Small intestine (tissue), 16 donors: ENCODE measurements at places on chromosomes 11 and 22. TPM values are rescaled to one million over a fixed set of nuclear protein-coding genes. Genes with fewer than 3 reads are reported as not detected.
A peak's percentile ranks its signal among the peaks of the same experiment; 100 is the strongest.

Gene SMC1B
- not detected for polyA plus RNA-seq

DNA sequence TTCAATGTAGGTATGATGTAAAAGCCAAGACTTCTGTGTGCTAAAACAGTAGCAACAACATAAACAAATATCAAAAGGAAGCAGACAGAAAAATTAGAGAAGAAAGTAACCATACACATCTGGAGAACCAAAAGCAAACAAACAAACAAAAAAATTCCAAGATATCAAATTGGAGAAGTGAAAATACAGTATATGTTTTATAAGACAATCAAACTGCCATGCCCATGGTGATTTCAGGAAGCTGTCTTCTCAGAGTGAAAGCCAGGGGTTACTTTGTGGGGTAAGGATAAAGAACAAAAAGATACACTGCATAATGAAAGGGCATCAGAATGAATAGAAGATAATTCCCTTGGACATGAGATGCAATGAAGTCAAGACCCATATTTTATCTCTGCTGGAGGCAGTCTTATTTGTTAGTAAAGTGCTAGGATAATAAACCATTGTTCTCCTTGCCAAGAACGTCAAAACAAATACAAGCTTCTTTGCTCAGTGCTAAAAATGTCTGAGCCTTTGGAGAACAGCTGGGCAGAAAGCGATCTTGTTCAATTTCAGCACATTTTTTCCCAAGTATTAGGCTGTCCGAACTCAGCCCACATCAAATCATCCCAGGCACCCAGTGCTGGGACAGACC is 38.1 kb upstream of the LDLRAD3 start:
- peaks cover 2% of the 10 kb centered on the region for H3K4me1 ChIP-seq
- no peak overlapping the region for H3K27ac ChIP-seq
- H3K4me3 ChIP-seq = no peak overlapping the region
- no peaks in the 10 kb centered on the region for H3K27me3 ChIP-seq
- no peaks in the 10 kb centered on the region for H3K36me3 ChIP-seq

Gene PTPRCAP
- 17.7 TPM for polyA plus RNA-seq

Gene BATF2
- polyA plus RNA-seq = 12.1 TPM

DNA sequence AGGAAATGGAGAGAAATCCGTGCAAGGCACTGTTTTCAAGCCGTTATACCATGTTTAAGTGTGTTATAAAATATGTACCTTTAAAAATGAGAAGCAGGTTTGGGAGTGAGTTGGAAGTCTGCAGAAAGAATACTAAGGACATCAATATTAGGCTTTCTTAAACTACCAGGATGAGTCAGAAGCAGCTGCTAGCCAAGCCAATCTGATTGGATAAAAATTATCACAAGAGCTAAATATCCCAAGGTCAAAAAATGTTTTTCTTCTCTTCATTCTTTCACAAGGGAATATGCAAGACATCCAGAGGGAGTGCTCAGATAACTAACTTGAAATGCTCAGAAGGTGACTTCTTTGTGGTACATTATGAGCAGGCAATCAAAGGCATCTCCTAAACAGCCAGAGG is 19.3 kb upstream of the CKAP5 start:
- DNase-seq = no peak
- no peaks in the 10 kb centered on the region for H3K4me1 ChIP-seq
- H3K27me3 ChIP-seq = no peaks in the 10 kb centered on the region

- no peaks in the 10 kb centered on the region for H3K4me1 ChIP-seq
- no peak for DNase-seq
- no peak overlapping the region for H3K4me3 ChIP-seq
- no peaks in the 10 kb centered on the region for H3K36me3 ChIP-seq
- H3K27ac ChIP-seq = no peak overlapping the region
These were observed 56.2 kb upstream of the RCN1 start for GRCh38 chr11:32034680-32035079.

DNA sequence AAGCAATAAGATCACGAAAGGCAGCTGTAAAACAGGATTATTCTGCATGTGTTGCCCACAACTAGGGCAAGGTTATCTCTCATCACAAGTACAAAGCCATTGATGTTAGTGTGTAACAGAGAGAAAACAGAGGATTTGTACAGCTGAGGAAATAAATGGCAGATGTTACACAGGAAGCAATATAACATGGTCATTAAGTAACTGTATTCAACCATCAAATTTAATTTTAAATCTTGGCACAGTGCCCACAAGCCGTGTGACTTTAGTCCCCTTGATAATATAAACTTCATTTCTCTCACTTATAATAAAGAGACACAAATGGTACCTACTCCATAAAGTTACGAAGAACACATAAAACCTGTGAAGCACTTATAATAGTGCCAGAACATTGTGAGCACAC is 17.3 kb downstream of the OR51E2 start:
- H3K4me1 ChIP-seq = no peaks in the 10 kb centered on the region
- peak; percentile 5 for DNase-seq
- H3K36me3 ChIP-seq = no peaks in the 10 kb centered on the region
- no peak overlapping the region for H3K4me3 ChIP-seq

DNA sequence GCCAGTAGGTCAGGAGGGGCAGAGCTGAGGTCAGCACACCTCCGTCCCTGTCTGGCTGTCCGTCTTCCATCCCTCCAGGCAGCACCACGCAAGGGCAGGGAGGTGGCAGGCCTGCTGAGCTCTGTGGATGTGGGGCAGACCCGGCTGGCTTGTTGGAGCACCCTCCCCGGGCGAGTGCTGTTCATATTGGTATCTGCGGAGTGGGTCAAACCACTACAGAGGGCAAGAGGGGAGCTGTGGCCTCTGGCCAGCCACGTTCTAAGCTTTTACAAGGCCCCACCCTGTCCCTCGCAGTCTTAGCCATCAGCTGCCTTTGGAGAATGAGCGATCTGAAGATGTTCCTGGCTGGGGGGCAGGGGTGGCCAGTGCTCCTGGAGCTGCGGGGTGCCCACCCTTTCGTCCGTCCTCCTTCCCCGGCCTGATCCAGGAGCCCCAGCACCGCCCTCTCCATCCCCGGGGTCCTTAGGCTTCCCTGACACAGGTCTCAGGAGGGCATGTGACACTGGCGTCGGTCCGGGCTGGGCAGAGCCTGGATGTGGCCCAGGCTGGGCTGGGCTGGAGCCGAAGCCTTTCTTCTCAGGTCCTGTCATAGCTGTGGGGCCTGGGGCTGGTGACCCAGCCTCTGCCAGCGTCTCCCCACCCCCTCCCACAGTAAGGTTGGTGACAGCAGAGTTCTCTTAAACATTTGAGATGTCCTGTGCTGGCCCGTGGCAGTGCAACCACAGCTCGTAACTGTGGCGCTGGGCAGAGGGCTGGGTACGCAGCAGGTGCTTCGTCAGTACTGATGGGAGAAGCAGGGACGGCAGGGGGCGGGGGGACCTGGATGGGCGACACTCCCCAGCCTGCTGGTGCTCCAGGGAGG is 31.7 kb upstream of the GRAMD4 start:
- no peaks in the 10 kb centered on the region for H3K36me3 ChIP-seq
- peaks cover 50% of the 10 kb centered on the region for H3K4me1 ChIP-seq
- no peak overlapping the region for H3K27ac ChIP-seq

DNA sequence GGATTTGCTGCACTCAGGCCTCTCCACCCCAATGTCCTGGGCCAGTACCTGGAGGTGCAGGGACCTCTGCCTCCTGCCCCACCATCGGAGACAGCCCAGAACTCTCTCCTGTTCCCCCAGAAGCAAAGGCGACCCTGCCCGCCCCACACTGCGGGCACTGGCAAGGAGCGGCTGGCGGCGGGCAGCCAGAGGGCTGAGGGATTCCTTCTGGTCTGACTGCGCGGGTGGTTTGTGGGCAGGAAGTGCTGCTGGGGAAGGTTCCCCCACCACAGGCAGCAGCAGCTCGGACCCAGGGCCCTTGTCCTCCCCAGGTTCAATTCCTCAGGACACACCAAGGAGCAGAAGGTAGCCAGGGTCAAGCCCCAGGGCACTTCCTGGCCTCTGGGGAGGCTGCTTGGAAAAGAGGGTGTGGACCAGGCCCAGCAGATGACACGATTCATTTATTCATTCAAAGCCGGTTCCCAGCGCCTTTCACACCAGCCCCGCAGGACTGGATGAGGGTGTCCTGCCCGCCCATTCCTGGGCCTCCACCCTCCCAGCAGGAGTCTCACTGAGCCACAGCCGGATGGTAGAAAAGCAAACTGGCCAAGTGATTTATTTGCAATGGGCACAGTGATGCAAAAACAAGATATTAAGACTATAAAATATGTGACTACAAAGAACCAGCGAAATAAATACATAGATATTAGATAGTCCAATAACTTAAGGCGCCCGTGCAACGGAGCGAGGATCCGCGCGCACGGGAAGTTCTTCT is 1.2 kb downstream of the PHLDA2 start:
- peaks cover 31% of the 10 kb centered on the region for H3K4me1 ChIP-seq
- peak overlapping the region; percentile 93 for H3K4me3 ChIP-seq
- no peak for DNase-seq
- no peak overlapping the region for H3K27ac ChIP-seq
- H3K27me3 ChIP-seq = peaks cover 44% of the 10 kb centered on the region
- peaks cover 3% of the 10 kb centered on the region for H3K36me3 ChIP-seq

DNA sequence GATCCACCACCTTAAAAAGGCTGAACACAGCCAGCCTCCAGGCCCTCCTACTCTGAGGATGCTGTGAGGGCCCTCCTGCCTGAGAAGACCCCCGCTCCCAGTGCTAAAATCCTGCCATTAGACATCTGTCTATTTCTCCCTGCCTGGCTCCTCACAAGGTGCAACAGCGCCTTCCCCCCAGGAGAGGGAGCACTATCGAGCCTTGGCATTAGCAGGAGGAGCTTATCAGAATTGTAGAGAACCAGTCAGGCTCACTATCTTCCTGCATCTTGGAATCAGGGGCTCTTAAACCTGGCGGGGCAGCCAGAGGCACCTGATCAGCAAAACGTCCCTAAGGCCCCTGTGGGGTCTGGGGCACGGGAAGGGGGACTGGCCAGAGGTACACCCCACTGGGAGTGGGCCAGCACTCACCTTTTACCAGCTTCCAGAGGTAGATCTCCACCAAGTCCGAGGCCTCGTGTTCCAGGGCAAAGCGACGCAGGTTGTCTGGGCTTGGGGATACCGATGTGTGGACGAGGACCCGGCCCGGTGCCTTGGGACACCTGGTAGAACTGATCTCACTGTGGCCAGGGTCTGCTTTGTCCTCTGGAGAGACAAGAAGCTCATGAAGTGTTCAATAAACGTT is 28.7 kb downstream of the CHRDL2 start:
- H3K4me3 ChIP-seq = no peak overlapping the region
- DNase-seq = peak; percentile 75
- no peaks in the 10 kb centered on the region for H3K27me3 ChIP-seq
- peaks cover 4% of the 10 kb centered on the region for H3K4me1 ChIP-seq
- H3K36me3 ChIP-seq = no peaks in the 10 kb centered on the region

DNA sequence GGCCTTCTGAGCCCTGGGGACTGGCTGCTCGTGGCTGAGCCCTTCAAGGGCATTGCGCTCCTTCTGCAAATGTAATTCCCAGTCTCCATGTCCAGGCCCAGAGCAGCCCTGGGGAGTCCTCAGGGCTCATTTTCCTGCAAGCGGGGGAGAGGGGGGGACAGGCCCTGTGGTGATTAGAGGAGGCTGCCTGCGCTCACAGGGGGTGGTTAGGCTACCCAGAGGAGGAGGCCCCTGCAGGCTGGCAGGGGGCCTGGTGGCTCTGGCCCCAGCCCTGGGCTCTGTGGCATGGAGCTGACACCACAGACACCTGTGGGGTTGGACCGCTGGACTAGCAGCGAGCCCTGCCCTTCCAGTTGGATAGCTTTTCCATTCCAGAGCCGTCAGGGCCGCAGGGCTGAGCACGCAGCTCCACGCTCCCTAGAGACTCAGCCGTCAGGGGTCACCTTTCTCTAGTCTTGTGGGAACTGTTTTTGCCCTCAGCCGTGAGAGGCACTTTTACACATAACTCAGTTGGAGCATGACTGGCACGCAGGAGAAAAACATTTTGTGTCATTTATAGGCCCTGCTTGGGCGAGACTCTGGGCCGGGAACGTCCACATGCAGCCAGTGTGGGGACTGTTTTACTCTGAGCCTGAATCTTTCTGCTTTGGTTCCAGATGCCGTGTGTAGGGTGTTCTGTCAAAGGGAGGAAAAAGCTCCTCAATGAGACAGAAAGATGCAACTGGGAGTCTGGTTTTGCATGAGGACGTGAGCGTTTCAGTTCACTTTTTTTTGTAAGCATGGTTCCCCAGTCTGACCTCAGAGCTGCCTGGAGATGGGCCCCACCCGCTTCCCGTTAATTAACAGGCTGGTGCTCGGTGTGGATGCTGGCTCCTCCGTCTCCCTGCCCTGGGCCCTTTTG is 58.1 kb downstream of the LRP5 start:
- peaks cover 35% of the 10 kb centered on the region for H3K4me1 ChIP-seq
- H3K36me3 ChIP-seq = peaks cover 9% of the 10 kb centered on the region
- no peak overlapping the region for H3K27ac ChIP-seq
- no peak for DNase-seq

DNA sequence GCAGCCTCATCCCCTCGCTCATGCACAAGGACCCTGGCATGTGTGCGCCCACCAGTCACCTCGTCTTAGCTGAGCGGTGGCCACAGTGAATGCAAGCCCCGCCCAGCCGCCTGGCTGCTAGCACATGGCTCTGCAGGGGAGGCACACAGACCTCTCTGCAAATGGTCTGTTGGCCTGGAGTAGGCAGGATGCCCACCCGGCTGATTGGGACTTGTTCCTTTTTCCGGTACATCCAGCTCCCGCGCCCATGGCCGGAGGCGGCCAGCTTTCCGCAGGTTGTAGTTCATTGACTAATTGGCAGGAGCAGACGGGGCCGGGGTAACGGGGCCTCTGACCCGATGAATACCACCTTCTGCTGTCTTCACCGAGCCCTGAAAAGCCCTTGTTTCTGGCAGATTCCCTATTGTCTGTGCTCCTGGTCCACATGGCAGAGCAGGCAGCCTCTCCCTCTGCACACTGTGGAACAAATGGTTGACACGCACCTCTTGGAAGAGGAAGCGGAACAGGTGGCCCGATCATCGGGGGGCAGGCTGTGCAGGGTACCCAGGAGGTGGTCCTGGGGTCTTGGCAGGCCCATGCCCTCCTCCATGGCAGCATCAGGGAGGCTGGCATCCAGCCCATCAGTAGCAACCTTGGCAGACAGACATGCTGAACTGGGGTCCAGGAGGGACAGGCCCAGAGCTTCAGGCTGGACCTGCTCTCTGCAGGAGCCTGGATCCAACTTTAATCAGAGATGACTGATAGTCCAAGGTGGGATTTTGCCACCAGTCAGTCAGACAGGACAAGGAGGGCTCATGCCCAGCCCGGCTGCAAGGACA is 1512.0 kb downstream of the BRD1 start:
- no peaks in the 10 kb centered on the region for H3K4me1 ChIP-seq
- H3K27me3 ChIP-seq = no peaks in the 10 kb centered on the region
- no peak overlapping the region for H3K4me3 ChIP-seq
- H3K27ac ChIP-seq = no peak overlapping the region
- H3K36me3 ChIP-seq = no peaks in the 10 kb centered on the region

DNA sequence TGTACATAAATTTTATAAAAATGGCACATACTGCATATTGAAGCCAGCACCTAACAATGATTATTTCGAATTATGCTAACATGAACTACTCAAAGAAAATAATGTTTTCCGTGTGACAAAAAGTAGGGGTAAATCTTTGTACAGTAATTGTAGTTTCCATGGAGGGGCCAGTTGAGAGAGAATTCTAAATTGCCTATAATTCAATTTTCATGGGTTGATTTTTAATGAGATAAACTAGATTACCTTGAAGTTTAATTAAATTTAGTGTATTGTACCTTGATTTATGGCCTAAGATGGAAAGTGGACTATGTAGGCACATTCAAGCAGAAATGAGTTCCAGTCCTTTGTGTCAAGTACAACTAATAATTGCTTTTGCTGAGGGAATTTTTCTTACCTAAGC is 5.0 kb downstream of the APLP2 start:
- no peaks in the 10 kb centered on the region for H3K36me3 ChIP-seq
- H3K4me1 ChIP-seq = no peaks in the 10 kb centered on the region
- H3K27me3 ChIP-seq = no peaks in the 10 kb centered on the region
- no peak overlapping the region for H3K27ac ChIP-seq

Gene SIAE
- polyA plus RNA-seq = 43.0 TPM

Gene KCNK4
- polyA plus RNA-seq = not detected

GRCh38 chr11:28566339-28567089 is 458.3 kb downstream of the METTL15 start:
- DNase-seq = peak; percentile 82
- no peaks in the 10 kb centered on the region for H3K27me3 ChIP-seq
- H3K4me3 ChIP-seq = no peak overlapping the region
- H3K27ac ChIP-seq = peak overlapping the region; percentile 49

Gene OR52N4
- polyA plus RNA-seq = not detected
